ENCODE measurements at places on chromosomes 3 and 15.

DNA sequence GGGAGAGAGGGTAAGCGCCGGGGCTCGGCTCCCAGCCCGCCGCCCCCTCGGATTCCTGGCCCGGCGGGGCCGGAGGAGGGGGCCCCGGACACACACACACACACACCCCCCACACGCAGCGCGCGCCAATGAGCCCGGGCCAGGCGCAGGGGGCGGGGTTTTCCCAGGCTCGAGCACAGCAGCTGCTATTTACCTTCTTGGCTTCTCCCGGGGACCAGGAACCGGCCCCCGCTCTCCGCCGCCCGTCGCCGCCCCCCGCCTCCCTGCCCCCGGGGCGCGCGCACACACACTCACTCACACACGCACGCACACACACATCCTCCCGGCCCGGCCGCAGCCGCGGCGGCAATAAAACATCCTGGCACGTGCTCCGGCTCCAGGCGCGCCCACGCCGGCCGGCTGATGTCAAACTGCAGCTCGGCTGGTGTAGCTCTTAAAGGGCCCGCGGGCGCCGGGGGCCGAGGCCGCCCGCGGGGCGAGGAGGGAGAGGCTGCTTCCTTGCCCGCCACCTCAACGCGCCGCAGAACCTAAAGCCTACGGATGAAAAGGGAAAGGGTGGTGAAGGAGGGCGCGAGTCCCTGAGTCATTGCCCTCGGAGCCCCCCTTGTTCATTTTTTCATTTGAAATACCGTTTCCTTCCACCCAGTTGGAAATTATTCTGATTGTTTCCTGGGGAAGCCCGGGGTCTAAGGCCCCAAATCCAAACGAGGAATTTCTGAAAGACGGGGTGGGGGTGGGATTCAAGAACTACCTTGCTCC is 1.0 kb upstream of the HES1 start:
- peak; percentile 95 for DNase-seq

DNA sequence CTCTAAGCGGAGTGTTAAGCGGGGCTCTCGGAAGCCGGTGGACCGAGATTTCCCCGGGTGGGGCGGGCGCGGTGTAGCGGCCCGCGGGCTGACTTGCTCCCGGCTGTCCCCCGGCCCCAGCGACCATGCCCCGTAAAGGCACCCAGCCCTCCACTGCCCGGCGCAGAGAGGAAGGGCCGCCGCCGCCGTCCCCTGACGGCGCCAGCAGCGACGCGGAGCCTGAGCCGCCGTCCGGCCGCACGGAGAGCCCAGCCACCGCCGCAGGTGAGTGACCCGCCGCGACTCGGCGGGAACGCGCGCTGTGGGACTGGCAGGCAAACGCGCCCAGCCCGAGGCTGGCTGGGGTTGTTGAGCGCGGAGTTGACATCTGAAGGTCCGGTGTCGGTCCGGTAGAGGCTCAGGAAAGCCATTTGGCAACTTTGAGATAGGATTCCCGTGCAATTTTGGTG is 1.3 kb downstream of the SMC4 start:
- DNase-seq = peak; percentile 32

- DNase-seq = no peak
These were observed 872.3 kb downstream of the ROBO1 start for GRCh38 chr3:78895528-78895927.

DNA sequence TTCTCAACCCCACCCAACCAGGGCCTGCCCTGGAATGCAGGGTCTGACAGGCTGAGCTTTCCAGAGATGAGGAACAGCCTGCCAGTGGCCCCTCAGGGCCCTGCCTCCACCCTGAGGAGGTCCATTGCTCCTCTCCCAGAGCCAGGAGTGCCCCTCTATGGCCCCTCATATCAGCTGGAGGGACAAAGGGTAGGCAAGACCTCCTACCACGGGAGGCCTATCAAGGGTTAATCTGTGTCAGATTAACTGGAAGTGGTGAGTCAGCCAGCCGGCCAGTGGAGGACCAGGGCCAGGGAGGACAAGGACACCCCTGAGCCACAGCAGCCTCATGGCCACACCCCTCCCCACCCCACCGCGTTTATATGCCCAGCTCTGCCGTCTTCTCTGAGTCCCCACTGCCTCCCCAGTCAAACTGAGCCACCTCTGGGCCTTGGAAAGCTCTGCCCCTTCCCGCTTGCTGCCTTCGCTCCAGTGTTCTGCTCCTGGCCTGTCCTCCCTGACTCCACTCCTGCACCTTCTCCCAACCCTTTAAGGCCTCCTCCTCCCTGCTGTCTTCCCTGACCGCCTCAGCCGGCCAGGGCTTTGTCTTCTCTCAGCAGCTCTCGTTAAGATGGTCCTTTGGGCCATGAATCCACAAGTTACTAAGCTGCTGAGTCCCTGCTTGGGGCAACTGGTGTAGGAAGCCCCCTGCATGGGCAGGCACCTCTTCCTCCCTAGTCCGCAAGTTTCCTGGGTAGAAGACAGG is 6.5 kb downstream of the CCDC33 start:
- DNase-seq = no peak

GRCh38 chr15:75992897-75993296 is 19.3 kb downstream of the NRG4 start:
- no peak for DNase-seq
